ENCODE measurements at places on chromosomes 3 and 15. TPM values are rescaled to one million over a fixed set of nuclear protein-coding genes. Genes with fewer than 3 reads are reported as not detected.

- DNase-seq, result no peak
Measured at GRCh38 chr3:122586773-122587485, 9.5 kb downstream of the PARP15 start.

The CYB561D2 gene
- 24.1 TPM for total RNA-seq

GRCh38 chr3:21117370-21117769 is 633.6 kb downstream of the ZNF385D start:
- peak; percentile 4 for DNase-seq

DNA sequence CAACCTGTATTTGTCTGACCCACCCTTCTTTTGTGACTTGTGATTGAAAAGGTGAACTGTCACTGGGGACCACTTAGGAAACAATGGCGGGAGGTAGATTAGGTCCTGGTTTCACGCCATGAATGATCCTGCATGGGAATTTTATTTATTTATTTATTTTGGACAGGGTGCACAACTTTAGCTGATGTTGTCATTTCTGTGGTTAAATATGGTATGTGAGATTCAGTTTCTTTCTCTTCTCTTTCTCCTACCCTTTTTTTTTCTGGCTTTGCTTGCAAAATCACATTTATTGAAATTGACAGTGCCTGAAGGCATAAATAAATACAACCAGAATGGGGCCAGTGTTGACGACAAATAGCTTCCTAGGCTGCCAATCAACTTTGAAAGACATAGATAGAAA is 18.0 kb upstream of the HTR3E start:
- peak; percentile 33 for DNase-seq

The TP63 gene
- total RNA-seq, result not detected

- no peak for DNase-seq
Measured at GRCh38 chr3:6737630-6738029, 123.3 kb upstream of the GRM7 start.

DNA sequence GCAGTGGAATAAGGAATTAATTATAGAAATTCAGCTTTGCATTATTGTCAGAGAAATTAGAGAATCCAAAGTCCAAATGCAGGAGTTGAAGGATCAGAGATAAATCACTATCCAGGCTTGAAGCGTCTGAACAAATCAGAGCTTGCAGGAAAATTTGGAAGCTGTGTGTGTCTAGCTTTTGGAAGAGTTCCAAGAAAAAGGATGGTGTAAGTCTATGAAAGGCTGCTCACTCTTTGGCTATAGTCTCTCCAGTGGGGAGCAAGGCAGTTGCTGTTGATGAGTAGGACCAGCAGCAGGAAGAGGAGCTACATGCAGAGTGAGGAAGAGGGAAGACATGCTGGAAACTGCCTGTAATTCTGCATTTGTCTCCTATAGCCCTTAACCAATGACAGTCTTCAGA is 464.3 kb upstream of the GRM7 start:
- no peak for DNase-seq

The NOP10 gene
- 189 TPM for total RNA-seq

DNA sequence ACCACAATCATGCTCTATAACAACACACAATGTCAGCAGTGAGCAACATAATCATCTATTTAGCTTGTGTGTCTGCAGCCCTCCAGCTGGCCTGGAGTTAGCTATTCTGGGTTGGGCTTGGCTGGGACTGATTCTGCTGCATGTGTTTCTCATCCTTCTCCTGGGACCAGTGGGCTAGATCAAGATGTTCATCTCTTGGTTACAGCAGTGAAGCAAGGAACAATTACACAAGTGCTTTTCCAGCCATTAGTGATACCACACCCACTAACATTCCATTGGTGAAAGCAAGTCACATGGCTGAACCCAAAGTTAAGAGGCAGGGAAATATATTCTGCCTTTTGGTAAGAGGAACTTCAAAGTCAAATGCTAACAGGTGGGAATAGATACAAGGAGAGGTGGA is 14.6 kb downstream of the NUDT16 start:
- no peak for DNase-seq

- DNase-seq, result no peak
Measured at GRCh38 chr15:76991741-76992645, 2.9 kb upstream of the PSTPIP1 start.

DNA sequence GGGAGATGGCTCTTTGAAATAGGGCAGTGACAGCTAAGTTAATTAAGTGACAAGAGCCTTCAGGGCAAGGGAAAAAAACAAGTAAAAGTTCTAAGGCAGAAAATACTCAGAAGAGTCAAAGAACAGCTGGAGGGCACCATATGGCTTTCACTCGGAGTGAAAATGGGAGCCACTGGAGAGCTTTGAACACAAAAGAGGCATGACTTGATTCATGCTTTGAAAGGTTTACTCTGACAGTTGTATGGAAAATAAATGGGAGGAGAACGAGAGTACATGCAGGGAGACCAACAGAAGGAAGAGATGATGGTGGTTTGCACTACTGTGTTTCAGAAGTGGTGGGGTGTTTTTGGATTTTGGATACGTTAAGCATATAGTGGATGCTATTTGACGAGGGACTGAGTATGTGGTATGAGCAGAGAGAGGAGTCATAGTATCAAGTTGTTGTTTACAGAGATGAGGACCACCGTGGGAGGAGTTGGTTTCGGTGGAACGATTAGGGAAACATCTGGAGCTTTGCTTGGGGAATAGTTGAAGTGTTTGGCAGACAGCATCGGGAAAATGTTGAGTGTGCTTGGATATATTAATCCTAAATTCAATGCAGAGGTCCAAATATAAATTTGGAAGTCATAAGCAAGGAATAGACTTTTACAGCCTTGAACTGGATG is 411.5 kb downstream of the GABRG3 start:
- no peak for DNase-seq

DNA sequence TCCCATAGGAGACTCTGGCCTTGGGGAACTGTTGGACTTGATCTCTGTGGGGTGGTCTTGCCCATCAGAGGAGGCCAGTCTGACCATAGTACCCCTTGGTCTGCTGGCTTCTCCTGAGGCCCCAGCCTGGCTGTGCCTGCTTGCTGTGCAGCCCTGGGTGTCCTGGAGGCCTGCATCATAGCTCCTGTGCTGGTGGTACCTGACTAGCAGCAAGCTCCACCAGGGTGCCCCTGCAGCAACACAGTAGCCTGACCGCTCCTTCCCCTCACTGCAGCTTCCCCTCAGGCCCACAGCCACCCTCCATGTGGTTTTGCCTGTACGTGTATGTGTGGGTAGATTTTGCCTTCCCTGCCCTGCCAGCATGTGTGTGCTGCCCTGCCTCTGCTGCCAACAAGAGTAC is 85.6 kb upstream of the TTC14 start:
- no peak for DNase-seq

GRCh38 chr3:108322352-108322751 is 26.0 kb downstream of the HHLA2 start:
- DNase-seq, result no peak

GRCh38 chr3:27553886-27554540 is 69.8 kb upstream of the SLC4A7 start:
- no peak for DNase-seq

DNA sequence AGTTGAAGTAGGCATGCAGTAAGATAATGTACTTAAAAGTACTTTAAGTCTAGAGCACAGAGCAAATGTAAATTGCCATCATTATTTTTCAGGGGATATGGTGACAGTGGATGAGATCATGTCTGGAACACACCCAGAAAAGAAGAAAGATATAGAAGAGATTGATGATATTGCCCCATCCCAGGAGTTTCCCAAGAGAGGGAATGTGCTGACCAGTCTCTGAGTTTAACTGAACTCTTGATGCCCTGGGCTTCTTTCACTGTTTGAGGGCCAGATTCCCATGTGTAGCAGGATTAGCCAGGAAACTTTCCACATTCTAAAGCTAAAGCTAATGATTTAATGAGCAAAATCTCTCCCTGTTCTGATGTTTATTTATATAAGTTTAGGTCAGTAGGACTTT is 366.8 kb upstream of the UMPS start:
- DNase-seq, result peak; percentile 96

GRCh38 chr3:168249205-168249549 is 153.5 kb upstream of the GOLIM4 start:
- DNase-seq, result peak; percentile 29

DNA sequence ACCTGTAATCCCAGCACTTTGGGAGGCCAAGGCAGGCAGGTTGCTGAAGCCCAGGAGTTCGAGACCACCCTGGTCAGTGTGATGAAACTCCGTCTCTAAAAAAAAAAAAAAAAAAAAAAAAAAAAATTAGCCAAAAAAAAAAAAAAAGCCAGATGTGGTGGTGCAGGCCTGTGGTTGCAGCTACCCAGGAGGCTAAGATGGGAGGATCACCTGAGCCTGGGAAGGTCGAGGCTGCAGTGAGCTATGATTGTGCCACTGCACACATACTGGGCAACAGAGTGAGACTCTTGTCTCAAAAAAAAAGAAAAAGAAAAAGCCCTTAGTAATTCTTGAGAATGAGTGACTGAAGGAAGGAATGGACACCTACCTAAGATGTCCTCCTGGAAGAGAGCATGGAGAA is 105.1 kb downstream of the VGLL4 start:
- no peak for DNase-seq

DNA sequence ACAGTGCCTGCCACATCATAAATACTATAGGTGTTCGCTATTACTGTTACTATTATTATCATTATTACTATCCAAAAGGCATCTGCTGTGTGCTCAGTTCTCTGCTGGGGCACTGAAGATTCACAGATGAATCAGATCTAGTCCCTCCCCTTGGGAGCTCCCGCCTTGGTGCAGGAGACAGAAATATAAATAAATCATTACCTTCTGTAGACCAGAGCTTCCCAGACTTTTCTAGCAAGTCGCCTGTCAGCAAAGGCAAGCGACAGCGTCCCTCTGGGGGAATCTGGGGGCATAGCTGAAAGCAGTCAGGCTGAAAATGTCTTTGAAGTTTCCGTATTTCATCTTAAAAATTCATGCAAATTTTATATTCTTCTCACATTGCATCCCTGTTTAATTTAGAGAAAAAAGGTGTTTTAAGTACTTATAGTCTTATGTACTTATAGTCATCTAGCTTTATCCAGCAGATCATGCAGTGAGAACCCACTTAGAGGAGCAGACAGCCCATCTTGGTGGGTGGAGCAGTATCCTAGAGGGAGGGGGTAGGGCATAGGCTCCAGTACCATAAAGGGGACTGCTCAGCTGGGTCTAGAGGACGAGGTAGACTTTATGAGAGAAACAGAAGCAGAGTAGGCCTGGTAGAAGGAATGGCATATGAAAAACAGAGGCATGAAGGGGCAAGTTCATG is 10.4 kb upstream of the BRPF1 start:
- no peak for DNase-seq

All from fibroblast of lung (primary cell).